Right forelimb (tissue), 1 donor: ENCODE measurements at places on chromosomes 4 and X.
A peak's percentile ranks its signal among the peaks of the same experiment; 100 is the strongest.

- no peak for DNase-seq
Observed at GRCh38 chrX:13732246-13733067, 2.0 kb downstream of the TRAPPC2 start.

GRCh38 chr4:145280541-145280940, 100.2 kb upstream of the OTUD4 start:
- no peak for DNase-seq

GRCh38 chr4:825063-825970, 612 bp downstream of the CPLX1 start:
- DNase-seq = peak; percentile 63

DNA sequence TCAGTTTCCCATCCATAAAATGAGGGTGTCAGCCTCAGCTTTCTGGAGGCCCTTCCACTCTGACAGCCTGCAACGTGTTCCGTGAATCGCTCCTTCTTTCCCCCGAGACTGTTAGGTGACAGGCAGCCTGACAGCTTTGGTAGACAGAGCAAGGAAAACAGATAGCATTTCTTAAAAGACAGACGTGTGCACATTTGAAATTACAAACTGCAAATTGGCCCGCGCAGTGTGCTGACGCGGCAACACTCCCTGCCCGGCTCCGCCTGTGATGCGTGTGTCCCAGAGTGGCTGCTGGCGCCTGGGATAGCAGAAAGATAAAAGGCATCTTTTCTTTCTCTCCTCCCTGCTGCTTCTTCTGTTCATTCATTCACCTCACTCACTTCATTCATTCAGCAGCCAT, 245.3 kb downstream of the AFAP1 start:
- no peak for DNase-seq

DNA sequence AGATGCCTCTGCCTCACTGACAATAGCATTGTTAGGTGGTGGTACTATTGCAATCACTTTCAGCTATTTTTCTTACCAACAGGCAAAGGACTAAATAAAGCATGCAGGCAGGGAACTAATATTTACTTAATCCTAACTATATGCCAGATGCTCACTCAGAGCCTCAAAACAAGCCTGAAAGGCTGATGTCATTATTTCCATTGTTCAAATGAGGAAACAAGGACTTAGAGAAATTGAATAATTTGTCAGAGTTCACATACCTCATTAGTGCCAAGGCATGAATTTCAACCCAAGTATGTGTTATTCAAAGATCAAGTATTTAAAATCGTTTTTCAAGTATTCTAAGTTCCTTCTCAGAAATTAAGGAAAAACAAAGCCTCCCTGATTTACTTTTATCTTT, 374.9 kb upstream of the TECRL start:
- no peak for DNase-seq

DNA sequence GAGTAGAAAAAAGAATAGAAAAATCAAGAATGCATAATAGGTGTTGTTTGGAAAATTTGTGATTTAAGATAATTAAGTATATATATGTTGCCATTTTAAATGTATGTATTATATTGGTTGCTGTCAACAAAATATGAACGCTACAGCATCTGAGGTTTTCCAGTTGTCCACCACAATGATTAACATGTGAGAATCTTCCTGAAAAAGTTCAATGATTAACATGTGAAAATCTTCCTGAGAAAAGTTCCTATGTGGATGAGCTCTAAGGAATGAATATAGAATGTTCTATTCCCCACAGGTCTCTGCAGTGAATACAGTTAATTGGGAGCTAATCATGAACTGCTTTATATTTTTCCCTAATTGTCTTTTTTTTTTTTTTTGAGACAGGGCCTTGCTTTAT, 214.7 kb downstream of the CBR4 start:
- DNase-seq = no peak
